ENCODE measurements at places on chromosomes 4 and X.

GRCh38 chr4:20193141-20193936 lies 58.4 kb upstream of the SLIT2 start:
- DNase-seq, result no peak

DNA sequence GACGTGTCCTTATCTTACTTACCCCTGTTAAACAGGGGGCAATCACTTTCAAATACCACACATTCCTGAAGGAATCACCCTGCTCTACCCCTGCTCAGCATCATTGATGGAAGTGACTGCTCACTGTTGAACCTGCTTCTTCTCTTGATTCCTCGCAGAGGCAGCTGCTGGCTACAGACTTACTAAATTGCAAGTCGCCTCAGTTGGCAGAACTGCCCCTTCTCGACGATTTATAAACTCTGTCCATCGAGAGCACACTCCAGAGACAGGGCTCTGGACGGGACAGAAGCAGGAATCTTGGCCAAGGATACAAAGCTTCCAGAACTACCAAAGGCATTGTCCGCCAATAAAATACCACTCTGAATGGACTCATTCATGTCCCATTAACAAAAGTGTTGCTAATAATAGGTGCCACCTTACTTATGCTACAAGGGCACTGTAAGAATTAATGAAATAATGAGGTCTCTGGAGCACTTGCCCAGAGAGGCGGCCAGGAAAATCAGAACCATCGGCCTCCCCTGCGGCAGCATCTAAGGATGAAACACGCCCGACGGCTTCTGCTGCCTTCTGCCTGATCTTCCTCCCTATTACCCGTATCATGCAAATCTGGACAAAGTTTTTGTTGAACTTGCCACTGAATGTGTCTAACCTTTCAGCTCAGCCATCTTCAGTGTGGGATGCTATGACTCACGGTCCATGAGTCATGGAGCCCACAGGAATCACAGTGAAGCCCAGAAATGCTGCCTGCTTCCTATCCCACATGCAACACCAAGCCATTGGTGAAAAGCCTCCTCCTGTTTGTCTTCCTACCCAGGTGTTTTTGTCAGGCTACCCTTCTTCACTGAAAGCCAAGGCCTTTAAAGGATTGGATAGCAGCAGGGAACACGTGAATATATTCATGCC lies 164.9 kb downstream of the MAML3 start:
- DNase-seq, result peak; percentile 36

DNA sequence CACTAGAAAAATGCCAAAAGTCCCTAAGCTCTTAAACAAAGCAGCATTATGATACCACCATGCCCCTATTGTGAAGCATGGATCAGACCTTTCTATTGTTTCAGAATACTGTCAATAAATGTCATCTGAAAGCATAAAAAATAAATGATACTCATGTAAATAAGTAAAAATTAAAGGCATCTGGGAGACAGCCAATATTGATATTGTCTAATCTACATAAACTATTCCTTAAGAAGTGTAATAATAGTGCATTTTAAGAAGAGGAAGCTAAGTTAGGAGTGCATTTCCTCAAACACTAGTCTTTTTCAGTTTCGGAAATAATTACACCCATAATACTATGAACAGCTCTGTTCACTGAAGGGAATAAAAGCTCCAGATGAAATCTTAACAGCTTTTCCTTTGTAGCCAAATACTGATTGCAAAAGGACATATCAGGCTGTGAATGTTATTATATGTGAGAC lies 181.6 kb downstream of the SPOCK3 start:
- no peak for DNase-seq

DNA sequence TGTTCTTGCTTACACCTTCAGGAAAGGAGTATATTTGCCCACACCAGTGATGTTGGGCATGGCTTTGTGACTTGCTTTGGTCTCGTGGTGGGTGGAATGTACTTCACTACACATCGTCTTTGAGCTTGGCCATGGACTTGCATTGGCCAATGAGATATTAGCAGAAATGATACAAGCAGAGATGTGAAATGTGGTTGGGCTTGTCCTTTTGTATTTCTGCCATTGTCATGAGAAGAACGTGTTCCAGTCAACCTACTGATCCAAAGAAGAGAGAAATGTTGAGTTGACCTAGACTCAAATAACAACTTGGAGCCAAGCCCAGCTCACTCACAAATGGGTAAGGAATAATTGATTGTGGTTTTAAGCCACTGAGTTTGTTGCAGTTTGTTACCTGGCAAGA lies 138.4 kb upstream of the ARX start:
- no peak for DNase-seq

DNA sequence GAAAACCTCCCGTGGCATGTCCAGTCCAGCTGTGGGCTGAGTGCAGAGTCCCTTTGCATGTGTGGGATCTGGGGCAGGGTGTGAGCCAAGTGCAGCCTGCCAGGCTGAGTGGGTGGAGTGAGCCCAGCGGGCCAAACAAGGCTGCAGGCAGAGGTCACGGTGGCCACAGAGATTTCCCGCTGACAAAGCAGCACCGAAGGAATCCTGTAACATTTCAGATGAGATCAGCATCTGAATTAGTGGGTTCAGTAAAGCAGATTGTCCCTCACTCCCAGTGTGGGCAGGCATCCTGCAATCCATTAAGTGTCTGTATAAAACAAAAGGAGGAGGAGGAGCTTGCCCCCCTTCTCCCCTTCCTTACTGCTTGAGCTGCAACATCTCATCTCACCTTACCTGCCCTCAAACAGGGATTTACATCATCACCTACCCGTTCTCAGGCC lies 324.4 kb downstream of the FAT4 start:
- DNase-seq, result no peak
